ENCODE measurements at places on chromosomes 11 and 22.

DNA sequence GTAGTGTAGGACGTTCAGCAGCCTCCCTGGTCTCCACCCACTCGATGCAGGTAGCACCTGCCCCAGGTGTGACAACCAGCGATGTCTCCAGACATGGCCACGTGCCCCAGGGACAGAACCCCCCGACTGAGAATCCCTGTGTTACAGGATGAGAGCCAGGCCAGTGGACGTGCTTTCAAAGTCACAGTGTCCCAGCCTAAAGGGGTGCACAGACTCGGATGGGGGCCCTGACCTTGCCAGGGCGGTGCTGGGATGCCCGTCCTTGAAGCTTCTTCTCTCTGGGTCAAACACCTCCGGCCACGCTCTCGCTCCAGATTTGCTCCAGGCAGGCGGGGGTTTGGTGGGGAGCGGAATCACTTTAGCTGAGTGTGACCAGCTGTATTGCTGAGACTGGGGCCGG, 23.3 kb upstream of the GAL start:
- DNase-seq = no peak

GRCh38 chr11:107791343-107792048, 67.1 kb downstream of the SLC35F2 start:
- no peak for DNase-seq

DNA sequence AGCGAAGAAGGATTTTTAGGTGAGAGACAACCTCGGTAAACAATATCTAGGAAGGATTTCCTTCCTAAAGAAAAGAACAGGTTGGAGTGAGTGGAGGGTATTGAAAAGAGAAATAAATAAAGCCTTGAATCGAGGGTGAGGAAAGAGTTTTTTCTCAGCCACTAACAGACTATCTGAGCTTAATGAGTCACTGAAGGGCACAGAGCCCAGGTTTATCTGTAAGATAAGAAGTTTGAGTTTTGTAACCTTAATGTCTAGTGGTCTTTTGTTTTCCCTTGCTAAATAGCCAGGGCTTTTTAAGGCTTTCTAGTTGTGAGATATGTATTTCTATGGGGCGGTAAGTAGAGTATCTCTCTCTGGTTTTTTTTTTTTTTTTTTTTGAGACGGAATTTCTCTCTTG, 394.5 kb upstream of the KIRREL3 start:
- DNase-seq = no peak

DNA sequence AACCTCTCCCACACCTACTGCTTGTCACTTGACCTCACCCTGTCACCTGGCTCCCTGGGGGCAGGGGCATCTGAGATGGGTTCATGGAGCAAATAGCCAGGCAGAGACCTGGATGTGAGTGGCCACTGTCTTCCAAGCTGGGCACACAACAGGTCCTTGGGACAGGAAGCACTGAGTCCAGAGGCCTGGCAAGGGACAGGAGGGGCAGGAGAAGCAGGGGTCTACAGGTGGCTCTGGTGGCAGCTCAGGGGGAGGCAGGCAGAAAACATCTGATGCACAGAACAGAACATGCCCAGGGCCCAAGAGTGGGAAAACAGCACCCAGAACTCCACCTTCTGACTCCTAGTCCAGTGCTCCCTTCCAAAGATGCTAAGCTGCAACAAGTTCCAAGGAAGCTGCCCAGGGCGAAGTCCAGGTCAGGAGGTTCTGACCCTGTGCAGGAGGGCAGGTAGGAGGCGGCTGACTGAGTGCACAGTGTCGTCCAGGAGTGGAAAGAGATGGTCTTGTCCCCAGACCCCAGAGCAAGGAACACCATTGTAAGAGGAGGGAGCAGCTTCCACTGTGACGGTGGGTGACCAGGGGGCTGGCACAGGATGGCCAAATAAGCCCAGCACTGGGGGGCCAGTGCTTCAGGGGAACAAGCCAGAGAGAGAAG, 3.5 kb downstream of the TNFRSF13C start:
- no peak for DNase-seq

DNA sequence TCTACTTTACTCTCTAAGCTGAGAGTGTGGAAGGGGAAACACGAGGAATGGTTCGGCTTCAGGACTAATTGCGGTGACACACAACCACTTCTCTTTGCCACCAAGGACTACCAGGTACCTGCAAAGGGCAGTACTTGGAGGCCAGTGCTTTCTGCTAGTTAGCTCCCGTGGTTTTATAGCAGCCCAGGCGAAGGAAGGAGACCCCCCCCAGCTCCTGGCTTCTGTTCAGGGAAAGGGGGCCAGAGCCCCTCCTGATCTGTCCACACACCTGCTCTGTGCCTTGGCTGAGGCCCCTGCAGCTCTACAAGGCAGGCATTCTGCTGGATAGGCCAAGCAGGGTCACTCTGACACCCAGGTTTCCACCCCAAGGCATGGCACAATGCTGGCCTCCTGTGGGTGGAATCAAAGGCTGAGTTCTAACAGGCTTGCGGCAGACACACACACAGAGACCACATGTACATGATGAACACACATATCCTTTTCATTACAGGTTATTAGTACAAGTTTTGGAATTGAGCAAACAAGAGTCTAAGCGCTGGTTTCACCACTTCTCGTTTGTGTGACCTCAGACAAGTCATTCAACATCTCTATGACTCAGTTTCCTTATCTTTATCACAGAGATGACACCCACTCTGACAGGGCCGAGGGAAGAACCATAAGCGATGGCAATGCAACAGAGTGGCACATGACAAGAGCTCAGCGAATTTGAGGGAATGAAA, 7.5 kb downstream of the SERPIND1 start:
- no peak for DNase-seq

GRCh38 chr22:43110927-43111623, 525 bp downstream of the BIK start:
- DNase-seq = no peak

DNA sequence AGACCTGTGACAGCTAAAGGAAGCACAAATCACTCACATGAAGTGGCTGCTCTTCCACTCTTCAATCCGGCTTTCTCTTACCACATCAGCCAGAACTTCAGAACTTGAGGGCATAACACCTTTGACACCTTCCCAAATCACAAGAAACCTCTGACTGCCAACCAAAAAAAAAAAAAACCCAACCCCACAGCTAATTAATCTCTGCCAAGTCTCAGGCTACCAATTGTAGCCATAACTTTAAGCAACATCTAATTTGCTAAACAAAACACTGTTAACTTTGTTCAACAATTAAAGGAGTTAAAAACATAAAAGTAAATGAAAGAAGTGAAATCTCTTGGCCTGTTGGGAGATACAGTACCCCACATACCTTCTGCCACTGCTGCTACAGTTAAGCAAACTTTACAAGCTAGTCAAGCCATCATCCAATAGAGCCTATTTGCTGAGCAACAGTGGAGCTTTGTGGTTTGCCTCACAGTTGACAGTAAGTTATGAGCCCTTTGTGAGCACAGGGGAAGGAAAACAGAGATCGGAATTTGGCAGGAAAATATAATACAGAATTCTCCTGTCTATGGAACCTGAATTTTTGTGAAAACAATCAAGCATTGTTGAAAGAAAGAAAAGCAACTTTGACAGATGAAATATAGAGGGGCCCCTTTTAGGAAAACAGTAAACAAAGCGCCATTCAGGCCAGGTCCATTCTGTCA, at the start of gene SOX6:
SOX6 (minus strand) TSS at position 490 of the 704 bp plus-strand sequence. CDS start 15,298 bp downstream, outside the sequence.
- DNase-seq = no peak

DNA sequence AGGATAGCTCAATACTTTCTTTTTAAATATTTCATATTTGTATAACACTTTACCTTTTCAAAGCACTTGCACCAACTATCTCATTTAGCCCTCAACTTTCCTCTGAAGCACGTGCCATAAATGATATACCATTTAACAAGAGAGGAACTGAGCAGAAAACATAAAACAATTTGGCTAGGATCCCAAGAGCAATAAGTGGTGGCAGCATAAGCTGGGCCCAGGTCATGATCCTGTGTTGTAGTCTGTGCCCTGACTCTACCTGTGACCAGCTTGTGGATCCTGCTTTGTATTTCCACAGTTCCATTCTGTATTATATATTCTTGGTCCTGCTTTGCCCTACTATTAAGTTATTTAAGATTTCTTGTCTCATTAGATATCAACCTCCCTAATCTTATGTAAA, 11.5 kb downstream of the ATP5MG start:
- DNase-seq = no peak
